ENCODE measurements at places on chromosomes 2 and 18. TPM values are rescaled to one million over a fixed set of nuclear protein-coding genes. Genes with fewer than 3 reads are reported as not detected.

DNA sequence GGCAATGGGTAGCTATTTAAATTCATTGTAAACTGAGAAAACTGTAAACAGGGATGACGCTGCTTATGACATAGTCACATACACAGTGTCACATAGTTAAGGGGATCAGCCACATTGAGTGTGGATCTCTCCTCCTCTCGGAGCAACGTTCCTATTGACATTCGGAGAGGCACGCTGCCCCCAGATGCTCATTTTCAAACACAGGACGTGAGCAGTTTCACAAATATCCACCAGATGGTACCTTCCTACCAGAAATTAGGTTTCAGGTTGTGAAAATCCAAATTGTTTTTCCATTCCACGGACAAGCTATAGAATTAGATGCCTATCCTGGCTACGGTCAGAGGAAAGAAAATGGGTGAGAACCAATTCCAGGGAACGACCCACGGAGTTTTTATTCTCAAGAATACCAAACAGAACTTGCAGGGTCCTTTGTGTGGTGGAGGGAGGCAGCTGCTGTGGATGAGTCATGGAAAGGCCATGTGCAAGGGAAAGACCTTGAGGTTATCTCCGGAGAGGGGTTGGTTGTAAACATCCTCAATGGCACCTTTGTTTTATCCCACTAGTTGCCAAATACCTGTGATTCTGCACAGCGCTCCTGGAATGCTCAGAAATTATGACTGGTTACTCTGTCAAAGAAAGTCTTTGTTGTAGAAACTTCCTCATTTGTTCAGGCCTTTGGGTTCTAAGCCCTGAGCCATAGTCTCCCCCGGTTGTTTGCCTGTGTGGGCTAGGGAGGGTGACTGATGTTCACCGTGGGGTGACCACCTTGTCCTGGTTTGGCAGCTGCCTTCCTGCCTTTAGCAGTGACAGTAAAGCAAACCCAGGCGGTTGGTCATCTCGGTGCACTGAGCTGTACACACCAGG is 88.0 kb downstream of the ACTR3 start:
- no peak for DNase-seq
- H3K27ac ChIP-seq, result peak overlapping the region; percentile 77
- H3K4me3 ChIP-seq, result no peak overlapping the region
- H3K27me3 ChIP-seq, result no peaks in the 10 kb centered on the region

DNA sequence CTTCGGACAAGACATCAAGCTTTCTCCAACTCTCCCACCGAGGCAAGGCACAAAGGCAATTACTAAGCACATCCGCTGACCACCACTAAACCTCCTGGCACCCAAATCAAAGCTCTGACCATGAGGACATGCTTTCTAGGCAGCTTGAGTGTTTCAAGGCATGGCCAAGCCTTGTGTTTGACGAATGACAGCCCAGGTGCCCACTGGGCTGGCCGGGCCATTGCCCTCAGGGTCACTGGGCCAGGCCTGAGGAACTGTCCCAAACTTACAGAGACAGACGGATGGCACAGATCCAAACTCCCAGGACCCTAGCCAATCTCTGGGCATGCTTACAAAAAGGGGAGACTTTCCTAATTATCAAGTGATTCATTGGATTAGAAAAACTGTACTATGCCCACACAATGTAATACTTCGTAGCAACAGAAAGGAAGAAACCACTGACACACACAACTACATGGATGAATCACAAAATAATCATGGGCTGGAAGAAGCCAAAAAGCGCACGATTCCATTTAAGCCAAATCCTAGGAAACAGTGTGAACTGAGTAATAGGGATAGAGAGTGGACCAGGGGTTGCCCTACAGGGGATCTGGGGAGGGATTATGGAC is 20.2 kb downstream of the CRACDL start:
- H3K4me1 ChIP-seq, result peaks cover 13% of the 10 kb centered on the region
- no peak overlapping the region for H3K27ac ChIP-seq
- H3K4me3 ChIP-seq, result no peak overlapping the region
- DNase-seq, result no peak
- H3K27me3 ChIP-seq, result no peaks in the 10 kb centered on the region

DNA sequence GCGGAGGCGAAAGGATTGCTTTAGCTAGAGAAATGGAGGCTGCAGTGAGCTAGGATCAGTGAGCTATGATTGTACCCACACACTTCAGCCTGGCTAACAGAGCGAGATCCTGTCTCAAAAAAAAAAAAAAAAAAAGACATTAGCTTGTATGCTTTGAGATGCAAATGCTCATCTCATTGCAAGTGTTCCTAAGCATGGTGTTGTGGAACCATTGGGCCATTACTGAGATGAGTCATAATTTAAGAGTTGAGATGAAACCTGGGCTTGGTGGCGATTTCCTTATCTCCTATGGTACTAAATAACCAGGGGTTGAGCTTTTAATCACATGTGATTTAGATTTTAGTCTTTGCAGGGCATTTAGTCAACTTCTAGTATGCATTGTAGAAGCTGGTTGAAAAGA is 2.2 kb downstream of the PLEKHA3 start:
- no peak overlapping the region for H3K27ac ChIP-seq
- H3K27me3 ChIP-seq, result no peaks in the 10 kb centered on the region

- no peaks in the 10 kb centered on the region for H3K27me3 ChIP-seq
- no peak for DNase-seq
- no peaks in the 10 kb centered on the region for H3K36me3 ChIP-seq
- H3K27ac ChIP-seq, result no peak overlapping the region
- no peaks in the 10 kb centered on the region for H3K4me1 ChIP-seq
- no peak overlapping the region for H3K4me3 ChIP-seq
Measured at GRCh38 chr2:137357634-137358033, 592.3 kb downstream of the THSD7B start.

DNA sequence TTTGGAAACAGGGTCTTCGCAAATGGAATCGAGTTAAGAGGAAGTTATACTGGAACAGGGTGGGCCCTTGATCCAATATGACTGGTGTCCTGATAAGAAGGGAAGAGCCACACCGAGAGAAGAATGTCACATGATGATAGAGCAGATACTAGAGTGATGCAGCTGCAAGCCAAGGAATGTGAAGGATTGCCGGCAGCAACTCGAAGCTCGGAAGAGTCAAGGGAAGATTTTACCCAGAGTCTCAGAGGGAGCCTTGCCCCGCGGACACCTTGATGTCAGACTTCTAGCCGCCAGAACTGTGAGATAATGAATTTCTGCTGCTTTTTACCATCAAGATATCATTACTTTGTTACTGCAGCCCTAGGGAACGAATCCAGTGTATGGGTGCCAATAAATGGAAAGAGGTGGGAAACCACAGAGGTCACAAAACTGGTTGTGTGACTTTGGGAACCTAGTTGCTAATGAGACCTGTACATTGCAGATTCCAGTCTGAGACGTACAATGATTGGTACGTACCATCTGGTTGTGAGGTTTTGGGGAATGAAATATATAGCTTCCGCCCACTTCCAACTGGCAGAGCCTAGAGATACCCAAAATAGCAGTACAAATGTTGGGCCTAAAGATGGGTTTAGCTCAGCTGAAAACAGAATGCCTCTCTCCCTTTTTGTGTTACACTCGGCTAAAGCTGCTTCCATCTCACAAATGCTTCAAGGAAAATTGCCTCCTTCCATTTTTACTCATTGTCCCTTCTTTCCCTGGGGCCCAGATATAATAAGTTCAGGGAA is 28.6 kb upstream of the VWA3B start:
- H3K27me3 ChIP-seq, result no peaks in the 10 kb centered on the region
- no peaks in the 10 kb centered on the region for H3K36me3 ChIP-seq
- no peaks in the 10 kb centered on the region for H3K4me1 ChIP-seq
- H3K27ac ChIP-seq, result no peak overlapping the region
- DNase-seq, result no peak

DNA sequence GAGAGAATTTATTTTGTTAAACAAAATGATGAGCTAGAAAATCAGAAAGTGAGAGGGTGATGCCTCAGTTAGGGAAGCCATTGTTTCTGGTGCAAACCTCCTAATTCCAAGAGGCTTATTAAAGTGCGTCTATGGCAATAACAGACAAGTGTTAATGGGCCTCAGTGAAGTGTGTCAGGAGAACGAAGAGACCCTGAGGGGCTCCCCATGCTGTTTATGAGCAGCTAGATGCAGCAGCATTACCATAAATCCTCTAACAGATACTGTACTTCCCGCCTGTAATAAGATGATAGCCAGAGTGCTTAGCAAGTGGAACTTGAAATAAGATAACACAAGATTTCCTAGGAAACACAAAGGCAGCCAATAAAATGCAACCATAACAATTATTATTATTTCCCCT is 157.4 kb downstream of the MYT1L start:
- no peak overlapping the region for H3K4me3 ChIP-seq
- no peaks in the 10 kb centered on the region for H3K4me1 ChIP-seq
- H3K36me3 ChIP-seq, result no peaks in the 10 kb centered on the region
- peaks cover 2% of the 10 kb centered on the region for H3K27me3 ChIP-seq

DNA sequence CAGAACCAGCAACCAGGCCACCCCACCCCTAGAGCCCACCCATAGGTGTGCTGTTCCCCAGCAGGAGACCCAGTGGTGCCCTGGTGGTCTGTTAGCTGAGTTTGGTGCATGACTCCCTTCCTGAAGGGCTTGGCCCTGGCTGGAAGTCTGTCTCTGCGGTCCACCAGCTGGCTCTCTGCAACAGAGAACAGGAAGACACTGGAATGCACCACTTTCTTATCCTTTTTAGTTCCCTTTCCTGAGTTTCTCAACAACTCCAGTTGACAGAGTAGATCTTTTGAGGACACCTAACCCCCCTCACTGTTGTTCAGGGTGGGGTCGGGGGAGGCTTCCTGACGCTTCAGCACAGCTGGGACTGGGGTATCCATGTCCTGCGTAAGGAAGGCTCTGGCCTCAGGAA is 11.9 kb upstream of the RPL37A start:
- H3K4me1 ChIP-seq, result no peaks in the 10 kb centered on the region
- no peak overlapping the region for H3K4me3 ChIP-seq
- DNase-seq, result no peak
- H3K27me3 ChIP-seq, result no peaks in the 10 kb centered on the region
- no peak overlapping the region for H3K27ac ChIP-seq
- peaks cover 3% of the 10 kb centered on the region for H3K36me3 ChIP-seq

GRCh38 chr2:178473373-178473772 is 5.0 kb downstream of the FKBP7 start:
- H3K4me3 ChIP-seq, result no peak overlapping the region
- H3K36me3 ChIP-seq, result no peaks in the 10 kb centered on the region
- 0 out of 2 replicates have a peak, but pooled peaks cover 5% of the 10 kb centered on the region for H3K4me1 ChIP-seq
- no peak overlapping the region for H3K27ac ChIP-seq

- H3K36me3 ChIP-seq, result no peaks in the 10 kb centered on the region
- no peak overlapping the region for H3K27ac ChIP-seq
- H3K27me3 ChIP-seq, result no peaks in the 10 kb centered on the region
- no peaks in the 10 kb centered on the region for H3K4me1 ChIP-seq
Measured at GRCh38 chr2:219430633-219431615, 3.7 kb upstream of the SPEG start.

- no peak overlapping the region for H3K4me3 ChIP-seq
- no peaks in the 10 kb centered on the region for H3K4me1 ChIP-seq
- no peaks in the 10 kb centered on the region for H3K27me3 ChIP-seq
- no peak for DNase-seq
- H3K27ac ChIP-seq, result no peak overlapping the region
Measured at GRCh38 chr2:194095359-194095758, 1561.7 kb upstream of the SLC39A10 start.

GRCh38 chr18:54069729-54070128 is 154.7 kb downstream of the MBD2 start:
- no peaks in the 10 kb centered on the region for H3K36me3 ChIP-seq
- no peaks in the 10 kb centered on the region for H3K27me3 ChIP-seq
- DNase-seq, result no peak
- H3K4me1 ChIP-seq, result no peaks in the 10 kb centered on the region
- H3K4me3 ChIP-seq, result no peak overlapping the region

DNA sequence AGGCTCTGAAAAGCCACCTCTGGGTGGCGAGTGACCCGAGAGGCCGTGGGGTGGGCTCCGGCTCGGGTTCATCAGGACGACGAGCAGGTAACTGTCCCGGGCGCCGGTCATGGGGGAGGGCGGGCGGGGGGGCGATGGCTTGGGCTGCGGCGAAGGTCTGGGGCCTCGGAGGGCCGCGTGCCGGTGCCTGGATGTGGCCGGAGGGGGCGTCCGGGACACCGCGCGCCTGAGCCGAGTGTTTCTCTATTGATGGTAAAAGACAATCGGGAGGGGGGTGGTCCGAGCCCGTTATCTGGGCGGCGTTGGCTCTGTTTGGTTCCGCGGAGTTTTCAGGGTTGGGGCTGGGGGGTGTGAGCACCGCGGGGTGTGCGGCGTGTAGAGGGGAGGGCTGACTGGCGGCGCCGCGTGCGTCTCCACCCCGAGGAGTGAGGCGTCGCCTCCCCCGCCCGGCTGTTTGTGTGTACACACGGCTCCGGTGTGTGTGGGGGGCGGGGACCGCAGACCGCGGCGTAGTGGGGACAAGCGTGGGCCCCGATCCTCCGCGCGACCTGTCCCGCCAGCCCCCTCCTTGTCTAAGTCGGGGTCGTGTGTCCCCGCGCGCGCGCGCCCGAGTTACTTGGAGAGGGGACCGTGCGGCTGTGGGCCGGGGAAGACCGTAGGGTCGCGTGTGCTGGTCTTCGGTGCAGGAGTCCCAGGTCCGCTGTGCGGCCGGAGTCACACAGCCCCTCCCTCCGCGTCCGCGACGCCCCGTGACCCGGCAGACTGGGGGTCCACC is 1.6 kb downstream of the CTIF start:
- peaks cover 15% of the 10 kb centered on the region for H3K4me1 ChIP-seq
- peak overlapping the region; percentile 82 for H3K4me3 ChIP-seq
- H3K36me3 ChIP-seq, result no peaks in the 10 kb centered on the region
- no peaks in the 10 kb centered on the region for H3K27me3 ChIP-seq
- DNase-seq, result no peak

- H3K36me3 ChIP-seq, result no peaks in the 10 kb centered on the region
- no peaks in the 10 kb centered on the region for H3K4me1 ChIP-seq
- no peak for DNase-seq
- no peak overlapping the region for H3K4me3 ChIP-seq
- H3K27me3 ChIP-seq, result no peaks in the 10 kb centered on the region
- H3K27ac ChIP-seq, result no peak overlapping the region
Measured at GRCh38 chr2:237649541-237650454, 22.4 kb downstream of the LRRFIP1 start.

Gene CHMP3
- 129 TPM for total RNA-seq

Gene DLX1
- 3.5 TPM for total RNA-seq

Gene CYP27C1
- total RNA-seq, result 5.7 TPM
